WTC11 (cell line): ENCODE measurements at places on chromosomes 7 and 10. TPM values are rescaled to one million over a fixed set of nuclear protein-coding genes. Genes with fewer than 3 reads are reported as not detected.

WASL gene
- total RNA-seq = 29.9 to 34.4 TPM (median 30.0 TPM) in 3 replicates

FXYD4 gene
- not detected in 3 replicates for total RNA-seq

GRCh38 chr10:110228066-110228465 lies 20.7 kb downstream of the MXI1 start:
- H3K27ac ChIP-seq = peak overlapping the region; percentile 60; the same call in 1 of the 2 replicates
- peaks cover 19% of the 10 kb centered on the region for H3K4me1 ChIP-seq
- no peak for DNase-seq
- peaks cover 8% of the 10 kb centered on the region for H3K27me3 ChIP-seq
- H3K4me3 ChIP-seq = peak overlapping the region; percentile 96
- H3K36me3 ChIP-seq = no peaks in the 10 kb centered on the region; the same call in 1 of the 2 replicates

IQUB gene
- total RNA-seq = 0.62 to 0.77 TPM (median 0.71 TPM) in 3 replicates

CEP55 gene
- total RNA-seq = 15.7 to 17.3 TPM (median 15.8 TPM) in 3 replicates

- DNase-seq = no peak
- no peaks in the 10 kb centered on the region; the same call in 1 of the 2 replicates for H3K27me3 ChIP-seq
- no peak overlapping the region for H3K27ac ChIP-seq
- no peaks in the 10 kb centered on the region for H3K4me1 ChIP-seq
These were observed 39.5 kb downstream of the IL2RA start for GRCh38 chr10:6022660-6023059.

DNA sequence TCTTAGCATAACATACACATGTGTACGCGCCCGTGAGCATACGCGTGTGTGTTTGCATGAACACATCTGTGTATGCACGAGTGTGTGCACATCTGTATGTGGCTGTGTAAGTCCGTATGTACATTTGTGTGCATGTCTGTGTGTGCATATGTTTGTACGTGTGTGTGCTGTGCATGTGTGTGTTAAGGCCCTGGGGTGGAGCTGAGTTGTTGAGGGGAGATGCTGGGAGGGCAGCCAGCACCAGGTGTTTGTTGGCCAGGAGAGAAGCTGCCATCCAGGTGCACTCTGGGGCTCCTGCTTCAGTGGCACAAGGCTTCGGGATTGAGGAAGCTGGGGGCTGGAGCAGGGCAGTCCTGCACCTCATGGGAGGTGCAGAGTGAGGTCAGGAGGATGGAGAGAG lies 85.0 kb downstream of the BMS1 start:
- no peaks in the 10 kb centered on the region for H3K36me3 ChIP-seq
- H3K4me1 ChIP-seq = peaks cover 17% of the 10 kb centered on the region
- H3K27ac ChIP-seq = no peak overlapping the region
- DNase-seq = no peak
- peaks cover 20% of the 10 kb centered on the region for H3K27me3 ChIP-seq
- no peak overlapping the region for H3K4me3 ChIP-seq

DNA sequence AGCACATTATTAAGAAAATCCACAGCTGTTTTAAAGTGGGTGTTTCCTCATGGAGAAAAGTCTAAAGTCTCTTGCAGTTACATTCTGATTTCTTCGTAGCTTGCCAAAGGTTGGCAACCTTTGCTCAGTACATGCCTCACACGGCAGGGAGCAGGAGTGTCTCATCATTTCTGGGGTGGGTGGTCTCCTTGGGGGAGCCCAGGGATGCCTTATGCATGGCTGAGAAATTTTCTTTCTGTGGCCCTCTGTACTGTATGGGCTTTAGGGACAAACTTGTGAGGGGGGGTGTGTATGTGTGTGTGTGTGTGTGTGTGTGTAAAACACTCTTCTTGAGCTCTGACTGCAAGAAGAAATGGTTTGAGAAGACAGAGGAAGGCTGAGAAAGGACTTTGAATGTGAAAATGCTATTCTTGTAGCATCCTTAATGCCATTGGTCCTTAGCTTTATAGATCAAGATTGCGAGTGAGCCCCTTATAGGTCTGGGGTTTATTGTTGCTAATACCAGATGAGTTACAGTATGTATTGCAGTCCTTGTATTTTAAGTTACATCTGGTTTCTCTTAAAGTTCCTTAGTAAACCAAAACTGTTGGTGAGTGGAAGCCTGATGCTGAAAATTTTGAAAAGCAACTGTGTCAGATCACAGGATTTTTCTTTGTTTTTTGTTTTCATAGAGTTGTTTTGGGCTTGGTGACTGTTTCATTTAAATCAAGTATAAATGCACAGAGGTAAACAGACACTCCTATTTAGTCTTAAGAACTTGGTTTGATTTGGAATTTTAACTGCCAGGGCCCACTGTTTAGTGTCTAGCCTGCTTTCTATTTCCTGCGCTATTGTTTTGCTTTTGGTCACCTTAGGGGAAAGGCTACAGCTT lies 242.0 kb downstream of the BICC1 start:
- H3K4me1 ChIP-seq = peaks cover 9% of the 10 kb centered on the region
- no peak for DNase-seq
- H3K4me3 ChIP-seq = no peak overlapping the region
- H3K27ac ChIP-seq = no peak overlapping the region
- H3K27me3 ChIP-seq = no peaks in the 10 kb centered on the region; the same call in 1 of the 2 replicates

GRCh38 chr10:78318305-78318704 lies 284.6 kb downstream of the RPS24 start:
- H3K27me3 ChIP-seq = no peaks in the 10 kb centered on the region
- DNase-seq = no peak

GRCh38 chr7:158579662-158580646 lies 7.7 kb downstream of the PTPRN2 start:
- H3K36me3 ChIP-seq = peaks cover 19% of the 10 kb centered on the region
- no peaks in the 10 kb centered on the region for H3K4me1 ChIP-seq
- no peak overlapping the region for H3K27ac ChIP-seq
- DNase-seq = no peak

GPR37 gene
- total RNA-seq = 10.9 to 20.4 TPM (median 11.3 TPM) in 3 replicates

DNA sequence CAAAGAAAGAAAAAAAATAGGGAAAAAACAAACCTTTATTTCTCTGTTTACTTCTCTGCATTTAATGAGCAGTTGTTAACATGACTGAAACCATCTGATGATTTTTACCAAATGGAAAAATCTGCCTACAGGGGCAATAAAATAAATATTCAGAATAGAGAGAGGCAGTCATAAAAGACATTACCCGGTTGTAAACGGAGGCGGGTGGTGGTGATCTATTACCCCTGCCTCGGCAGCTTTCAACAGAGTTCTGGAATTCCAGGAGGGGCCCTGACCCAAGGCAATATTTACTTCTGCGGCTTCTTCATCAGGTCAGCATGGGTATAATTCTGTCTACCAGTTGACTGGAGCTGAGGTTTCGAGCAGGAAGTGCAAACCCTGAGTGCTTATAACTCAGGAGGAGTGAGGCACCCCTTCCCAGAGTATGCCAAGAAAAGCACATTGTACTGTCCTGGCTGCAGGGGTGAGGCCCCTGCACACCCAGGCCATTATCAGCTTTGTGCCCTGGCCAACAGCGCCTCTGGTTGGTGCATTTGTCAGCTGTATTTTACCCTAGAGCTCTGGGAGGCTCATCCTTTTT lies 8.2 kb upstream of the CXCL12 start:
- H3K4me1 ChIP-seq = peaks cover 27% of the 10 kb centered on the region
- peaks cover 13% of the 10 kb centered on the region for H3K27me3 ChIP-seq
- no peak for DNase-seq
- H3K4me3 ChIP-seq = no peak overlapping the region
- H3K36me3 ChIP-seq = no peaks in the 10 kb centered on the region
- H3K27ac ChIP-seq = no peak overlapping the region

- no peaks in the 10 kb centered on the region for H3K36me3 ChIP-seq
- no peak for DNase-seq
- no peaks in the 10 kb centered on the region for H3K4me1 ChIP-seq
- no peak overlapping the region for H3K27ac ChIP-seq
These were observed 114.1 kb upstream of the WNT16 start for GRCh38 chr7:121214657-121215056.

GRCh38 chr10:10782603-10783002 lies 235.1 kb upstream of the CELF2 start:
- H3K27me3 ChIP-seq = no peaks in the 10 kb centered on the region
- peaks cover 11% of the 10 kb centered on the region for H3K4me1 ChIP-seq
- H3K4me3 ChIP-seq = no peak overlapping the region
- peaks cover 12% of the 10 kb centered on the region for H3K36me3 ChIP-seq
- no peak overlapping the region for H3K27ac ChIP-seq
- DNase-seq = no peak

DNA sequence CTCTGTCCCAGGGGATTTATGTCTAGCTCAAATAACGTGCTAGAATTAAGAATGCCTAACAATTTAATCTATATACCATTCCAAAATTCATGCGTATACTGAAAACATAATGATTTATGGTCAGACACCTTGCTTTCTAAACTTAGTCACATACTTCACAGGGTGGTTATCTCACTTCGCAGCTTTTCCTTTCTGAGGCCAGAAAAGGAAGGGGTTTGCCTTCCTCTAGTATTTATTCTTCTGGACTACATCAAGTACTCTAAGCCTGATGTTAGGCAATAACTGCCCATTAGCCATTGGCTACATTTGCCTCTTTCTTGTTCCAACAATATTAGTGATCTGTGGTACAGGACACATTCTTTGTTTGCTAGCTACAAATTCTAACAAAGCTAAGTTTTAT lies 72.6 kb upstream of the FHIP2A start:
- H3K27me3 ChIP-seq = no peaks in the 10 kb centered on the region
- no peaks in the 10 kb centered on the region for H3K36me3 ChIP-seq
- no peaks in the 10 kb centered on the region for H3K4me1 ChIP-seq
- no peak overlapping the region for H3K27ac ChIP-seq
- no peak for DNase-seq

SPDYE6 gene
- total RNA-seq = not detected in 3 replicates
